ENCODE measurements at places on chromosomes 5 and 9.

DNA sequence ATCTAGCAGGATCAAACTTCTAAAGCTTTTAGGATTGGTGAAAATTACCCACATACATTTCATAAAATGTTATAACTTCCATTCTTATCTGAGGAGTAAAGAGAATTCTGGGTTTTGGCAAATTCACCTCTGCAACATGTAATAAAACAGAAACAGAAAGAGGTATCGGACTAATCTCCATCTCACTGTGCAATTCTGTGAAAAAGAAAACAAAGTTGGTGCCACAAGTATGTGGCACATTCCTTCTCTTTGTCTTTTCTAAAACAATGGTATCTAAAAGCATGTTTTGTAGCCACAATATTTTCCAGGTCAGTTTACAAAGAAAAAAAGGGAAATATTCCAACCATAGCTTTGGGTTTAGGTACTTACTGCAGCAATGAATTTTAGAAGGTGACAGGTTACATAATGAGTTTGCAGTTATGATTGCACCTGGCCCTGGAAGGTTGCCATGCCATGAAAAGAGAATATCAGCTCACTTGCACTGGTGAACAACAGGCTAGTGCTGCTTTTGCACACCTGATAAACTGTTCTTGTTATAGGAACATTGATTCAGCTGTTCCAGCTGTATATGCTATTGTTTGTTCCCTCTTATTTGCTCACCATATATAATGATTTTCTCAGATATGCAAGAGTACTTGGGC lies 491.3 kb upstream of the MEF2C start:
- no peak for DNase-seq

- no peak for DNase-seq
Observed at GRCh38 chr9:13224366-13224765, 55.1 kb downstream of the MPDZ start.

DNA sequence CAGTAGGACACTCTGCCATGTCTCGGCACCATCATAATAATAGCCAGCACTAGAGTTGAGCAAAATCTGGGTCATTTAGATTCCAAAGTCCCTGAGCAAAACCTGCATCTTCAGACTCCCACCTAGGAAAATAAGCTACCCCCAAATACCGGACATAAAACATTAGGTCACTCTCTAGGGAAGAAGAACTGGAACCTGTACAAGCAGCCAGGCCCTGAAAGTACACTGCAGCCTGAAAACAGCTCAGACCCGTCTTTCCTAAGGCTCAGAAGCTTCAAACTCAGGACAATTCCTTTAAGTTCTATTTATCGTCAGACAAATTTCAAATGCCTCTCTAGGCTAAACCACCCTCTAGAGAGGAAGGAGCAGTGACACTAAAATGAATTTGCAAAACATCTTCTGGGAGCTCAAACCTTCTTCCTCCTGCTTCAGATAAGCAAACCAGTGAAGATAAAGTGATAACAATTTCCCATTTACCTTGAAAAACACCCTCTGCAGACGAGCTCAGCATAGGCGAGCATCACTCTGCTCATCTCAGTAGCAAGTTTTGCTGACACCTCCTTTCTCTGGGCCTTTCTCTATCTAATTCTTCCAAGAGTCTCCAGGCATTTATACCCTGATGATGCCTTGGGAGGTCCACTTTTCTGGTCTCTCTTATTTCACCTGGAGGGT lies 34.0 kb downstream of the ADAM19 start:
- no peak for DNase-seq

- DNase-seq, result no peak
Observed at GRCh38 chr9:98043915-98044314, 12.6 kb upstream of the NANS start.

DNA sequence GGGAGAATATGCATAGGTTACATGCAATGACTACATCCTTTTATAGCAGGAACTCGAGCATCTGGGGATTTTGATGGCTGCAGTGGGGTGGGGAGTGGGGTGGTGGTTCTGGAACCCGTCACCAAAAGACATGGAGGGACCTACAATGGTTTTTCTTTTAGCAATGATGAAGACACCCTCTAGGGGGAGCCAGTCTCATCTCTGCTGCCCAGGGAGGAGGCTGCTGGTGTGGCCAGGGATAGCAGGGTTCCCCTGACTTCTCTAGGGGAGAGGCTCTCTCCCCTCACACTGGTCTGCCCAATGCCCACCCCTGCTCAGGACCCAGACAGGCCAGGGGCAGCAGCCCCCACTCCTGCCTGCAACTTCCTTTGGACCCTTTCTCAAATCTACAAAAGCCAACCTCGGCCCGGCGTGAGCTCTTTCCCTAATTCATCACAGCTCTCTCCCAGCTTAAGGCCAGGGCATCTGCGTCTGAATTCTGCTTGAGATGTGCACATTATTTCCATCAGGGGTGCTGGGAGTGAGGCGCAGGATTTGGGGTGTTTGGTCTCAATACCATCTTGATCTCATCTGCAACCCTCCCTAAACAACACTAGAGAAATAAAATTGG lies 73.6 kb upstream of the RETREG1 start:
- peak; percentile 56 for DNase-seq

GRCh38 chr9:17462869-17463464 lies 115.9 kb upstream of the SH3GL2 start:
- peak; percentile 63 for DNase-seq

DNA sequence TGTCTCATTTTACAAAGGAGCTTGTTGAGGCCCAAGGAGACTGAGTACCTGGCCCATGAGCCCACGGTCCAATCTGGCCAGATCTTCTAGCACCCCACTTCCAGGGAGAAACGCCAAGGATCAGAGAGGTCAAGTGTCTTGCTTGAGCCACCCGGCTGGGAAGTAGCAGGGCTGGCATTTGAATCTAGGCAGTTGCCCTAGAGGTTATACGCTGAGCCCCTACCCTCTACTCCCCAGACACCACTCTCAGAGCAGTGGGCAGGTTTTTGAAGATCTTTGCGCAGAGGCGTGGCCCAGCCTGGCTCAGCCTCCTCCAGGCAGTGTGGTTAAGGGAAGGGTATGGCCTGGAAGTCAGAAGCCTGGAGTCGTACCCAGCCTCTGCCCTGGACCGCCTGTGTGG lies 5.8 kb upstream of the NUP214 start:
- no peak for DNase-seq
